ENCODE measurements at places on chromosomes 13 and 19.
A peak's percentile ranks its signal among the peaks of the same experiment; 100 is the strongest.

GRCh38 chr19:11019824-11020223 lies 59.0 kb downstream of the SMARCA4 start:
- no peak for DNase-seq

DNA sequence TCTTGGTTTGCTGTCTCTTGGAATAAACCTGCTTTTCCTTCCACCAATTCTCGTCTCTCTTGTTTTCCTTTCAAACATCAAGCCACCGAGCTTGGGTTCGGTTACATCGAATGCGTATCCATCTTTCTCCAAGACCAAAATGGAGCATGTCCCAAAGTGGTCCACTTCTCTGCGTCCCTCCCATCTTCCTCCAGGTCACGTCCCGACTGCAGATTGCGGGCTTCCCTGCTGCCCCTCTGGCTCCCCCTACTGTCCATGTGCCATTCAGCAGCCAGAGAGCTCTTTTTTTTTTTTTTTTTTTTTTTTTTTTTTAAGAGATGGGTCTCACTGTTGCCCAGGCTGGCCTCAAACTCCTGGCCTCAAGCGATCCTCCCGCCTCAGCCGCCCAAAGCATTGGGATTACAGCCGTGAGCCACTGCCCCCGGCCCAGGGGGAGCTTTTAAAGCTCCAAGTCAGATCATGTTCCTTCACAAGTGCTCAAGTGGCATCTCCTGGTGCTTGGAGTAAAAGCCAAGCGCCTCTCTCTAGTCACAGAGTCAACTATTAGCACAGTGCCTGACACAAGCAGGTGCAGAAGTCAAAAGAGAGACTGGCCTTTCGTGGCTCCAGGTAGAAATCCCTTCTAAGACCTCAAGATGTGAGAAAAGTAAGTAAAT lies 10.0 kb downstream of the COL5A3 start:
- peak; percentile 58 for DNase-seq

- DNase-seq: no peak
Observed at GRCh38 chr13:97569841-97570240, 135.9 kb downstream of the RAP2A start.

GRCh38 chr13:55359067-55359466 lies 1781.7 kb upstream of the PRR20A start:
- no peak for DNase-seq

DNA sequence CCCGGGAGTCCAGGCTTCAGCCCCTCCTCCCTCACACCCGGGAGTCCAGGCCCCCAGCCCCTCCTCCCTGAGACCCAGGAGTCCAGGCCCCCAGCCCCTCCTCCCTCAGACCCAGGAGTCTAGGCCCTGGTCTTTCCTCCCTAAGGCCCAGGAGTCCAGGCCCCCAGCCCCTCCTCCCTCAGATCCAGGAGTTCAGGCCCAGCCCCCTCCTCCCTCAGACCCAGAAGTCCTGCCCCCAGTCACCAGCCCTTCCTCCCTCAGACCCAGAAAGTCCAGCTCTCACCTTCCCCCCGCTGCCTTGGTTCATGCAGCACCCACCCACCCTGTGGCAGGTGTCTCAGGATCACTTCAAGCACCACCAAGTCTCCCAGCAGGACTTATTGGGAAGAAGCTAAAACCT lies 14.1 kb downstream of the CYTH2 start:
- no peak for DNase-seq

DNA sequence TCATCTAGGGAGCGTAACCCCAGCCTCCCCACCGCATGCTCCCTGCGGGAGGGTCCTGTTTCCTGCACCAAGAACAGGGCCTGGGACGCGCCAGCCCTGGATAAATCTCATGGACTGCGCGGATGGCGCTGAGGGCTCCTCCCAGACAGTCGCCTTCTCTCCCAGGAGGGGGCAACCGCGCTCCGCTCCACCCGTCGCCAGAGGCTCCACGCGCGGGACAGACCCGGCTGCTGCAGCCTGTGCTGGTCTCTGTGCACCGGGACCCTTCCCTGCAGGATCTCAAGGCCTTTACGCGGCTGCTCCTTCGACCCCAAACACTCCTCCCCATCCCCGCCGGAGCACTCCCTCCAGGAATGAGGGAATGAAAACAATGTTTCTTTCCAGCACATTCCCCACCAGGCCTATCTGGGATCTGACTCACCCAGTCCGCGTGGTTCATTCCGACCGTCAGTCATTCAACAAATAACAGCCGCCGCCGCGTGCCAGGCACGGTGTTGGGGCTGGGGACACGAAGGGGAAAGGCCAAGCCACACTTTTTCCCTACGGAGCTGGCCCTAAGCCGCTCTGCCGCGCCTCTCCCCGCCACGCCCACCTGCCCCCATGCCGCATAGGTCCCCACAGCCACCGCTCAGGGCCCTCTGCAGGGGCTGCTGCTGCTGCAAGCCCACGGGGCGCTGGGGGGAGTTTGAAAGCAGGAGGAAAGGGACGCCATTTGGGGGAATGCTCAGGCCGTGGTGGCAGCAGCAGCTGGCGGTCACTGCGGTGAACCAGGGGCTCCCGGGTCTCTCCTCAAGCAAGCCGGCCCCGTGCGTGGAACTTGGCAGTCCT lies 6.0 kb downstream of the PNMA8B start:
- DNase-seq: no peak

DNA sequence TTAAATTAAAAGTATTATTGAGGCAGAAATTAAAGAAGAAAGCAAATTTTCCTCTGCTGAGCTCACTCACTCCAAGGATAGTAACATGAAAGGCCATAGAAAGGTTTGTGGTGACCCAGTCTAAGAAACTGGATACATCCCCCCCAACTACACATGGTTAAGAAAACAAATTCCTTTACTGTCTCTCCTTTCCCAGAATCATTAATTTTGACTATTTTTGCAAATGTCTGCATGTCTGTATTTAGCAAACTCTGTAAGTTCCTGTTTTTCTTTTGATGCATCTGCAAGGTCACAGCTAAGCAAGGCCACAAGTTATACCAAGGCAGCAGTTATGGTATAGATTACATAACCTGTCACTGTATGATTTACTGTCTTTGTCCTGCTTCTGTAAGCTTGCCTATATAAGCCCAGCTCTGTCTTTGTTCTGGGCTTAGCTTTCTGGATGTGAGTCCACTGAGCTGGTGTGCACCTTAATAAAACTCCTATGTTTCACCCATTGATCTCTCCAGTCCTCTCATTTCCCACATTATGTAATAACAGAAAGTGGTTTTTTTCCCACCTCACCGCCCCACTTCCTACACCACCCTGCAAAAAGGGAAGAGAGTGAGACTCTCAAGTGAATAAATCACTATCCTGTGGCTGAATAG lies 8.5 kb upstream of the ZNF83 start:
- DNase-seq: no peak
